ENCODE measurements at places on chromosomes 2 and 18. TPM values are rescaled to one million over a fixed set of nuclear protein-coding genes. Genes with fewer than 3 reads are reported as not detected.

CCL20 gene
- total RNA-seq, result 4.3 TPM

CXCR2 gene
- total RNA-seq, result not detected

IKZF2 gene
- 0.72 TPM for total RNA-seq

DYNAP gene
- total RNA-seq, result not detected

SCN3A gene
- not detected for total RNA-seq

LOXHD1 gene
- total RNA-seq, result not detected

PSTPIP2 gene
- 0.23 TPM for total RNA-seq

GALR1 gene
- total RNA-seq, result not detected

RBMS1 gene
- 63.4 TPM for total RNA-seq

TM4SF20 gene
- total RNA-seq, result 7.6 TPM

MDH1B gene
- 1.2 TPM for total RNA-seq

CCDC68 gene
- total RNA-seq, result 3.4 TPM

METTL8 gene
- 26.7 TPM for total RNA-seq

TSPYL6 gene
- not detected for total RNA-seq
